ENCODE measurements at places on chromosomes 3 and 15. TPM values are rescaled to one million over a fixed set of nuclear protein-coding genes. Genes with fewer than 3 reads are reported as not detected.

The ATP13A3 gene
- 95.1 TPM for total RNA-seq

The UBAP1L gene
- total RNA-seq: 31.5 TPM

The LRTM1 gene
- not detected for total RNA-seq

The TIGIT gene
- not detected for total RNA-seq

The HTR3E gene
- total RNA-seq: not detected

The ST3GAL6 gene
- total RNA-seq: 254 TPM

The TERC gene
- 10.4 TPM for total RNA-seq

The NRG4 gene
- total RNA-seq: 6.3 TPM

The ZPLD1 gene
- 0.45 TPM for total RNA-seq

Measured in SK-MEL-5 (cell line).